ENCODE measurements at places on chromosomes 3 and 15.

- DNase-seq, result no peak
Observed at GRCh38 chr3:10195366-10196089, 30.8 kb downstream of the IRAK2 start.

GRCh38 chr15:59303633-59304032 lies 69.0 kb downstream of the MYO1E start:
- DNase-seq, result no peak

DNA sequence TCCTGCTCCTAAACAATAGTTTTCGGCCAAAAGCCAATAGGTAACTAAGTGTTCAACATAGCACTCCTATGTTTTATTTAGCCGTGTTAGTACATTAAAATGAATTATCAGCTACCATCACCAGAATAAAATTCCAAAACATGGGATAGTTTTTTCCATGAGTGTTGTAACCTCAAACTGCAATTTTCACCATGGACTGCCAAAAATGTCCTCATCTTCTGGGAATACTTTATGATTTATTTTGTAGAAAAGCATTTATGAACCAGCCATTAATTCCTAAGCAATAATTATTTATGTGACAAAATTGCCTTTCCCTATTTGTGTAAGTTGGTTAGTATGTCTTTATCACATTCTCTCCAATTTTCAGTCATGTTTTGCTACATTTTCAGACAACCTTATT lies 438.1 kb downstream of the NAALADL2 start:
- no peak for DNase-seq

DNA sequence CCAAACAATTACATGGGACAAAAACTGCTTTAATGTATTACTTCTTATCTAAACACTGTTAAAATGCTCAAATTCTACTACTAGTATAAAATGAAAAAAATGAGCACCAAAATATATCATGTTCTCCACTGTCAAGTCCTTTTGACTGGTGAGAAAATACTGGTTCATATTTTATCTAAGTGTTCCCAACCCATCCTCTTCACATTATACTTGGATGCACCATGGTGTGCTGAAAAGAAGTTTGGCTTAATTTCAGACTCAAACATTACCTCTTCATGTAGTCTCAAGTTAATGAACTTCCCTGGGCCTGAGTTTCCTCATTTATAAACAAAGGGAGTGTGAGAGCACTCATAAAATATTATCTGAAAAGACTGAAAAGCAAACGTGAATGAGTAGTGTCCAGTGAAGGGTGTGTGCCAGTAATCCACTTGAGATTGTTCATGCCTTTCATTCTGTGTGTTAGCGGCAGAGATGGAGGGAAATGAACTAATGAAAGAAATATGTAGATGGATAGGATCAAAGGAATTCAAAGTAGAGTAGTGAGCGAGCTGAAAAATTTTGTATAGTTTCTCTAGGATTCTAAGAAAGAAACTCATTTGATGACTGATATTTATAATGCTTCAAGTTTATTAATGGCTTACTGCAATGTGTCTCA lies 263.2 kb downstream of the NLGN1 start:
- DNase-seq, result no peak
